NCI-H1436 (cell line): ENCODE measurements at places on chromosomes 3 and 15.

GRCh38 chr15:62649793-62650420 is 392.6 kb upstream of the TPM1 start:
- DNase-seq = no peak

DNA sequence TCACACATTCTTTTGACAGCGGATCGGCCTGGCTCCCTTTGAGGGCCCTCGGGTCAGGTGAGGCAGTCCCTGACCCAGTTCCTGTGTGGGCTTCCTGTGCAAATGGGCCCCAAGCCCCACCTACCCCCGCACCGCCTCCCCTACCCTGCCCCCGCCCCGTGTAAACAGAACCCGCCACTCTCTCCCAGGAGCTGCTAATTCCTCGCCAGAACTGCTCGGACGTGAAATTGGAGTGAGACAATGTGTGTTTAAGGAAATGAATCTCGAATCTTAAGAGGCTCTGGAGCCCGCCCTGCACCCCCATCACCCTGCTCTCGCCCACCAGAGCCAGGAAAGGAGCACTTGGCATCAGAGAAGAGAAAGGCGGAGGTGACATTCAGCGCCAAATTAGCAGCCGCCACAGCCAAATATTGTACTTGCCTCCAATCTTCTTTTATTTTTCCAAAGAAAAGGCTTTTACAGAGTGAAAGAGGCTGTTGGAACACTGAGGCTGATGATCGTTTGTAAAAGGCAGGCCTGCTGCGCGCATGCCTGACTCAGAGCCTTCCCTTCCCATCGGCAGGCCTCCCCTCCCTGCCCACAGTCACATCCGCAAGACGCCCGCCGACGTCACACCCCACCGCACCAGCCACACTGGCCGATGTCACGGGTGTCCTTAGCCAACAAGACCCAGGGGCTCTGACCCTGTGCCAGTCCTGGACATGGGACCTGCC is 53.1 kb downstream of the CACNA2D2 start:
- peak; percentile 46 for DNase-seq

DNA sequence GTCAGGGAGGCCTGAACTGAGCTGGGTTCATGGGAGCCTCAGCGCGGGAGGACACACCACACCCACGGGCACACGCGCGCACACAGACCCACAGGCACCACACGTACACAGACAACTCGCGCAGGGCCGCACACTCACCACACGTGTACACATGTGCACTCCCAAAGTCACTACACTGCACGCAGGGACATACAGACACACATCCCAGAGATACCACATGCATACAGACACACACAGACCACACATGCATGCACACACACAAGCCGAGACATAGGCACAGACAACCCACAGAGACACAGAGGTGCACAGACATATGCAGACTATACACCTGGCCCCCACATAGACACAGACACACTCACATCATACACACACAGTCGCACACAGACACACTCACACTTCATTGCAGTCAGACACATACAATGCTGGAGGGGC is 1.1 kb upstream of the MGLL start:
- no peak for DNase-seq

DNA sequence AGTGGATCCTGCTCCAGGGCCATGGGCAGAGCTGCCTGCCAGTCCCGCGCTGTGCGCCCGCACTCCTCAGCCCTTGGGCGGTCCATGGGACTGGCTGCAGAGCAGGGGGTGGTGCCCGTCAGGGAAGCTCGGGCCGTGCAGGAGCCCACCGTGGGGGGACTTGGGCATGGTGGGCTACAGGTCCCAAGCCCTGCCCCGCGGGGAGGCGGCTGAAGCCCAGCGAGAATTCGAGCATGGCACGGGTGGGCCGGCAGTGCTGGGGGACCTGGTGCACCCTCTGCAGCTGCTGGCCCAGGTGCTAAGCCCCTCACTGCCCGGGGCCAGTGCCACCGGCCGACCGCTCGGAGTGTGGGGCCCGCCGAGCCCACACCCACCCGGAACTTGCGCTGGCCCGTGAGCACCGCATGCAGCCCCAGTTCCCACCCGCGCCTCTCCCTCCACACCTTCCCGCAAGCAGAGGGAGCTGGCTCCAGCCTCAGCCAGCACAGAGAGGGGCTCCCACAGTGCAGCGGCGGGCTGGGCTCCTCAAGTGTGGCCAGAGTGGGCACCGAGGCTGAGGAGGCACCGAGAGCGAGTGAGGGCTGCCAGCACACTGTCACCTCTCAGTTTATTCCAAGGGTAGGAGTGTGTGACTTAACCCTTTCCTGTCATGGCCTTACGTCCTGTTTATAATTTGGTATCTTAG is 129.3 kb downstream of the TMEM108 start:
- no peak for DNase-seq

DNA sequence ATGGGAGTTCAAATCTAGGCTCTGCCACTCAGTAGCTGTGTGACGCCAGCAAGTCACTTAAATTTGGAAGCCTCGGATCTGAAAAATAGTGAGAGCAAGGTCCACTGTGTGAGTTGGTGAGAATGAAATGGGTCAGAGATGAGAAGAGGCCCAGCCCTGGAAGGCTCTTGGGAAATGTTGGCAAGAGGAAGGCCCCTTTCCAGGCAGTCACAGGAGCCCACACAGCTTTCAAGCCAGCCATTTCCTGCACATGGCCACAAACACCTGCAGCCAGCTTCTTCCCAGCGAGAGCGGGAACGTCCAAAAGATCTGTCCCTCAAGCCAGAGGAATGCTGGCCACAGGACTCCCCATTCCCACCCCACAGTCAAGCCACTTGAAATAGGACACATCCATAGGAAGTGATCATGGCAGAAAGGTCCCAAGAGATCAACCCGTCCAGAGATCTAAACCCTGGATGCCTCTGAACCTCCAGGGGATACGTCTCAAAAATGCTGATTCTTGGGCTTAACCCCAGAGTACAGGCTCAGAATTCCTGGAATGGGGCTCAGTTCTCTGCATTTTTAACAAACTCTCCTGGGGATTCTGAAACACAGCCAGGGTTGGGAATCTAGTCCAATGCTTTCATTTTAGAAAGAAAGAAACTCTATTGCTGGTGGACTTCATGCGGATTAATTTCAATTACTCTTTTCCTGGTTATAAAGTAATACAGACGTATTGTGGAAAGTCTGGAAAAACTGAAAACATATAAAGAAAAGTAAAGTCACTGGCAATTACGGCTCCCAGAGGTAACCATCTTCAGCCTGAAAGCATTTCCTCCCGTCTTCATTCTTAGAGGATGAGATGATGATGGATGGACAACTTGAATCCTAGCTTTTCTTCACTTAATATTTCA is 35.9 kb downstream of the NTRK3 start:
- no peak for DNase-seq

DNA sequence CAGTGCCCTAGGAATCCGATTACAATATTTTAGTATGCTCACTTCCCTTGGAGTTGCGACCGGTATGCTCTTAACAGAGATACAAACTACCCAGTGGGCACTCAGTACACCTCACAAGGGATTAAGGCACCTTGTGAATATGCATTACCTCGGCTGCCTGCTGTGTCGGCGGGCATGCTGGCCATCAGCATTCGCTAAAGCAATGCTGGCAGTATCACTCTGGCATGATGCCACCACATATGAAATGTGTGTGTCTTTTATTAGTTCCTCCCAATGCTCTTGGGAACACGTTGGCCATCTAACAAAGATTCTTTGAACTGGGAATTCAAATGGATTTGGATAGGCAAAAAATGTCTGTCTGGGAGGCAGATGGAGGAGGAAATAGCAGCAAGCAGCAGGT is 67.4 kb upstream of the FOXB1 start:
- DNase-seq = no peak

GRCh38 chr3:2771741-2772140 is 338.4 kb downstream of the IL5RA start:
- no peak for DNase-seq

- no peak for DNase-seq
These were observed 98.6 kb downstream of the MYRIP start for GRCh38 chr3:39907981-39908380.

DNA sequence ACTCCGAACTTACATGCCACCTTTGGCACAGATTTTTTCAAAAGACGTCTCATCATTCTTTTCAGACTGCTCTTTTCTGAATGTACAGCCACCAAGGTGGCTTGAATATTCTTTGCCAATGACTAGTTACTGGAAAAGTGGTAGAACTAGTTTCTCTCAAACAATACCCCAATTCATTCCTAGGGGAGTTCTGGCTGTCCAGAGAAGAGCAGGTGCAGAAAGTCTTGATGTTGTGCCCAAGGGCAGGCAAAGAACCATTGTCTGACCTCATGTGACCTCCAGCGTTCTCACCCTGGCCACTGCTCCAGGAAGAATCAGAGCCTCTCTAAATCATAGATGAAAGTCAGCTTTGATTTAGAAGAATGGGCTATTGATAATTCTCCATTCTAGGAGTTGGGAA is 5.5 kb downstream of the LMOD3 start:
- DNase-seq = no peak

- no peak for DNase-seq
These were observed 9.6 kb downstream of the STARD5 start for GRCh38 chr15:81314378-81314777.

DNA sequence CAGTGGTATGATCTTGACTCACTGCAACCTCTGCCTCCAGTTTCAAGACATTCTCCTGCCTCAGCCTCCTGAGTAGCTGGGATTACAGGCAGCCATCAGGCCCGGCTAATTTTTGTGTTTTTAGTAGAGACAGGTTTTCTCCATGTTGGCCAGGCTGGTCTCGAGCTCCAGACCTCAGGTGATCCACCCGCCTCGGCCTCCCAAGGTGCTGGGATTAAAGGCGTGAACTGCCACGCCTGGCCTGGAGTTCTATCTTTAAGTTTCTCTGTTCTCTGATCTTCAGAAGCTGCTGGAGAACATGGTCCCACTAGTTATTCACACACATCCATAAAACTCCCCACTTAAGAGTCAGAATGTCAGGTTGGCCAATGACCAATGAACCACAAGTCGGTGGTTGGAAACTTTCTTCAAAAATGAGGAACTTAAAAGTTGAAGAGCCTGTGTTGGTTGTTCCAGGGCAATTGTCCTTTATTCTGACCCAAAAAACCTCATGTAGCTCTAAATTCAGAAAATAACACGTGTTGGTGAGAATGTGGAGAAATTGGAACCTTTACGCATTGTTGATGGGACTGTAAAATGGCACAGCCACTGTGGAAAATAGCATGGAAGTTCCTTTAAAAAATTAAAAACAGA is 55.9 kb upstream of the PIK3CB start:
- DNase-seq = no peak

GRCh38 chr3:171454041-171454440 is 6.2 kb downstream of the TNIK start:
- no peak for DNase-seq

DNA sequence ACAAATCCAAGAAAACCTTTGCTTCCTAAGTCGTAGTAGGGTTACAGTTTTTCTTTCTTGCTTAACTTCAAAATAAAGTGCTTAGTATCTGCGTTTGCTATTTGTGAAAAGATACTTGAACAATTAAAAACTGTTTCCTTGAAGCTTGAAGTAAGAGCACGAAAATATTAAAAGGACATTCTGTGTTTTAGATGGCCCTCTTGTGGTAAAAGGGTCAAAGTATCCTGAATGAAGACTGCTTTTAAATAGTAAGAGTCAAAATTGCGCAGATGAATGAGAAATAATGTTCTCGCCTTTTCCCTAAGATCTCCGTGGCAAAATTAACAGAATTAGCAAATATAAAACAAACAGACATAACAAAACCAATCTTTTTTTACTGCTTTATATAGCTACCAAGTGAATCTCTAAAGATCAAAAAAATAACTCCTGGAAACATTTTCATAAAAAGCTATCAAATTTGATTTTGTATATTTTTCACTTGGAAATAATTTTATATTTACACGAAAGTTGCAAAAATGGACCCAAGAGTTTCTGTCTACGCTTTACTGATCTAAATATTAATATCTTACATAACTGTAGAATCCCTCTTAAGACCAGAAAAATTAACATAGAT is 175.4 kb downstream of the MBNL1 start:
- peak; percentile 22 for DNase-seq

DNA sequence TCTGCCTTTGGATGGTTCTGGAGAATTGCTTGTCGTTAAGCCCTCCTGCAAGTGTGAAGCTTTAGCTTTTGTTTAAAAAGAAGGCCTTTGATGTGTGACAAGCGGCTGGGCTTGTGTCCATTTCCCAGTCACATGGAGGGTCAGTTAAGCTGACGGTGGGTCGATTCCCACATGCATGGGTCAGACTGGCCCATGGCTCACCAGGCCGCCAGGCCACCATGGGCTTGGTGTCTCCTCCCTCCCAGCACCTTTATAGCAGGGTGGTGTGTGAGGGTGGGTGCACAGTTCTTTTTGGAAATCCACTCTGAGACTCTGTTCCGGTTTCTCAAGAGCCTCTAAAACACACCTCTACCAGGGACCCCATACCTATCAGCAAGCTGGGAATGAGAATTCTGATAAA is 67.2 kb downstream of the SCN5A start:
- DNase-seq = no peak

- no peak for DNase-seq
These were observed at the start of gene FBN1 for GRCh38 chr15:48645558-48646330. FBN1 (minus strand) TSS chr15:48645709; CDS start chr15:48644769, 940 bp downstream.

DNA sequence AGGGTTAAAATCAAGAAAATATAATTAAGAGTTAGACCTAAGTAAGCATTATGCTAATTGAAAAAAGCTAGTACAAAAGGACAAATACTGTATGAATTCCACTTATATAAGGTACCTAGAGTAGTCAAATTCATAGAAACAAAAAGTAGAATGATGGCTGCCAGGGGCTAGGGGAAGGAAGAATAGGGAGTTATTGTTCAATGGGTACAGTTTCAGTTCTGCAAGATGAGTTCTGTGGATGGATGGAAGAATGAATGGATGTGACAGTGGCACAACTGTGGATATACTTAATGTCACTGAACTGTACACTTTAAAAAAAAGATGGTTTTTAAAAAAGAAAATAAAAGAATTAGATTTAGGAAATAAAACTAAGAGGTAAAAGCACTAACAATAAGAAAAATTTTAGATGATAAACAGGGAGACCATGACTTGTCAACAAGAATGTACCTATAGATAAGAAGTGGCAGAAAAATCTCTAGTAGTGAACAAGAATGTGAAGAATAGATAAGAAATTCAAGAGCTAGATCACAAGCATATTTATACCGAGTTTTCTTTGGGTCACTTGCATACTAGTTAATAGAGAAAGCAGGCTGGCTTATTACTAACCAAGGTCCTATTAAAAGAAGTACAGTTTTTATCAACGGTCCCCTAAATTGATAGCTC is 5.5 kb downstream of the IFT80 start:
- DNase-seq = no peak

GRCh38 chr15:91065505-91065904 is 34.6 kb upstream of the SV2B start:
- no peak for DNase-seq

DNA sequence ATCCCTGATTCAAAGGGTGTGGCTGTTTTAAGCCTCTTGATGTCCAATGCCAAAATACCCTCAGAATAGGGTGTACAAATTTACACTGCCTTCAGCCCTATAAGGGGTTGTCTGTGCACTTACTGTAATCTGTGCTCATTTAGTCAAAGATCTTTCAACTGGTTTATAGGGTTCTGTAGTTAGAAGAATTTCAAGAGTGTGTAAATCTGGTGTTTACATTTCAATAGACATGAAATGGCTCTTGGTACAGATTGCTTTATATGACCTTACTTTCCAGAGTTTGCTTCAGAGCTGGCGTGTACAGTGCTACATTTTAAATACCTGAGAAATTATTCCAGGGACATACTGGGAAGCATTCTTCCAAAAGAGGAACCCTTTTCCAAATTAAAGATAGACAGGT is 399.3 kb downstream of the FOXP1 start:
- no peak for DNase-seq
